ENCODE measurements at places on chromosomes 5 and 9.

DNA sequence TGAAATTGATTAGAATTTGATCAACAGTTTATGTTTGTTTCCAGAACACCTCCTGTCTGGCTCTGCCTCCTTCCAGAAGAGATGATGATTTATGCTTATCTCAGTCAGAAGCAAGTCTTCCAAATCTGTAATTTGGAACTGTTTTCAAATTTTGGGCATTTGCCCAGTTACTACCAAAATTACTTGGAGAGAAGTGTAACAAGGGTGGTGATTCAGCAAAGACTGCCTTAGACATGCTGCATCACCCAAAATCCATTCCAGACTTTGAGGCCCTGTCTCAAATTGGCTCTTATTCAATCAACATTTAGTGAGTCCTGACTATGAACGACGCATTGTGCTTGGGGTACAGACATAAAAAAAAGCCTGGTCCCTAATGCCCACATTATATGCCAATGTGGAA, 89.4 kb downstream of the SH3TC2 start:
- no peak for DNase-seq

DNA sequence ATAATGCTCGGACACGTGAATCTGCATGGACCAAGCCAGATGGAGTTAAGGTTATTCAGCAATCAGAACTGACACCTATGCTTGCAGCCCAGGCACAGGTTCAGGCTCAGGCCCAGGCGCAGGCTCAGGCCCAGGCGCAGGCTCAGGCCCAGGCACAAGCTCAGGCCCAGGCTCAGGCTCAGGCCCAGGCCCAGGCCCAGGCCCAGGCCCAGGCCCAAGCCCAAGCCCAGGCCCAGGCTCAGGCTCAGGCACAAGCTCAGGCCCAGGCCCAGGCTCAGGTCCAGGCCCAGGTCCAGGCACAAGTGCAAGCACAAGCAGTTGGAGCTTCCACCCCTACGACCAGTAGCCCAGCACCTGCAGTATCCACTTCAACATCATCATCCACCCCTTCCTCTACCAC, 11.8 kb downstream of the TCERG1 start:
- DNase-seq = no peak

- DNase-seq = no peak
Observed at GRCh38 chr5:2183154-2184025, 300.7 kb upstream of the IRX4 start.

GRCh38 chr9:14066831-14067230, 247.1 kb downstream of the NFIB start:
- DNase-seq = no peak

DNA sequence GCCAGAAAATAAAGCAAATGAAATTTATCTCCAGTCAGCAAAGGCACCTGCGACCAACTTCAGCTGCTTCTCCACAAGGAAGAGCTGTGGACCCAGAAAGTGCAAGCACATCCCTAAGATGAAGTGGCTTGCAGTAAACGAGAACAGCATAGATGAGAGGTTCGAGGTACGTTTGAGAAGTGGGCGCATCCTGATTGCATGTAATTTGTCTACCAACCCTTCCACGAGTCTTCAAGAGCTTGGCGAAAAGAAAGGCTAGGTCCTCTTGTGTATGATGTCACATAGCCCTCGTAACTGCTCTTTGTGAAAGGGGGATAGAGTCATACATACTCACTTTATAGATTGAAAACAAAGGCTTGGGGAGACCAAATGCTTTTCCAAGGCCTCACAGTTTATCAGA, 6.0 kb upstream of the LCP2 start:
- no peak for DNase-seq

- no peak for DNase-seq
Observed at GRCh38 chr5:62814991-62815390, 236.4 kb downstream of the LRRC70 start.

- peak; percentile 30 for DNase-seq
Observed at GRCh38 chr9:23587433-23587832, 238.6 kb downstream of the ELAVL2 start.

DNA sequence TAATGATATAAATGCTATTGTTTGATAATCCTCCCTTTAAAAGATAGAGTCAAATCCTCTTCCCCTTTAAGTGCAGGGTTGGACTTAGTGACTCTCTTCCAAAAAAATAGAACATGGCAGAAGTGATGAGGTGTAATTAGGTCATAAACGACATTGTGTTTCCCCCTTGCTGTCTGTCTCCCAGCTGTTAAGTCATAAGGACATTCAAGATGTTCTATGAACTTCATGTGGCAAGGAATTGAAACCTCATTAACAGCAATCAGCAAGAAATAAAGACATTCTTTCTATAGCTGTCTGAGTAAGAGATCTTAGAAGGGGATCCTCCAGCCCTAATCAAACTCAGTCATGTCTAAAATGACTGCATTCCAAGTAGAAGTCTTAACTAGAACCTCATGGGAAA, 3.3 kb upstream of the SLC25A46 start:
- no peak for DNase-seq

DNA sequence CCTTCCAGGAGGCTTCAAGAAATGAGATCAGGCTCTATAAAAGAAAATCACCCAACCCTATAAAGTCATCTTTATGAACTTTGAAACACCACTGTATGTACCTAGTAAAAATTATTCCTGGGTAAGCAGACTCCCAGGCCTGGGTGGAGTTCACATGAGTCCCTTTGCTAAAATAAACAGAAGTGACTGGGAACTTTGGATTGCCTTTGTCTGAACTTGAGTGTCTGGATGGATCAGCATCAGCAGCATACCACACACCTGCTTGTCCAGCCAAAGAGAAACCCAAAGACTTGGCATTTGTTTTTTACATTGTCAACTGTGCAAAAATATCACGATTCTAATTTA, 79.6 kb upstream of the CDKN2B start:
- DNase-seq = no peak

DNA sequence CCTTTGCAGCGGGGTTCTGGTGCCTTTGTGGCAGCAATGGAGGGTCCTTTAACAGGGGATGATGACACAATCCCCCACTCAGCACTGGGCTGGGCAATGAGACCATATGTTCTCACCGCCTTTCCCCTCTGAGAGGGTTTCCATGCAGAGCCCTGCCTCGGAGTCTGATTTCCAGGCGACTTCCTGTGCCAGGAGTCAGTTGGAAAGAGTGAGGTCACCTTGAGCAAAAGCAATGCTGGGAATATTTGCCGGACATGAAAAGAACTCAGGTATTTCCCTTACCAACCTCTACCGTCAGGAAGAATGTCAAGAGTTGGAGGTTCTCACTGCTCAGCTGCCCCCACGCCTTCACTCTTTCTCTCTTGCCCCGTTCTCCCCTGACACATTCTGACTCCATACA, 284.2 kb upstream of the IRX1 start:
- DNase-seq = peak; percentile 70

GRCh38 chr9:131771646-131772045, 31.8 kb upstream of the RAPGEF1 start:
- DNase-seq = no peak

DNA sequence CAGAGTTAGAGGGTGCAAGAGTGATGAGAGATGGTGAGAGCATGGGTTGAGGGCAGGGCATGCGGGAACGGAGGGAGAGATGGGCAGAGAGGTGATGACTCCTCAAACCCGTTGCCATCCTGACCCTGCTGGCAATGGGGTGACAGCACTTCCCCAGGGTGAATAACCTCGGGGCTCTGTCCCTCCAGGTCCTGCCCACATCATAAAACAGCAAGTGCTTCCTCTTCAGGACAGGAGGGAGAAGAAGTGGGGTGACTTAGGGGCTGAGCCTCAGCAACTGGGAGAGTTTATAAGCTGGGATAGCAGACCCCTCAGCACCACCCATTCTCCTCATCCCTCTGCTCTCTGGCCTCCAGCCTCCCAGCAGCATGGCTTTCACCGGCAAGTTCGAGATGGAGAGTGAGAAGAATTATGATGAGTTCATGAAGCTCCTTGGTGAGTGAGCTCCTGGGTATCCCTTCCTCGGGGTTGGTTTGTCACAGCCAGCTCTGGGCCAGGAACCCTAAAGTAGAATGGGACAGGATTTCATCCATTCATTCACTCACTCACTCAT, at the start of gene FABP6:
FABP6 (plus strand) TSS at position 317 of the 553 bp plus-strand sequence; CDS start at position 369, 52 bp downstream.
- no peak for DNase-seq

DNA sequence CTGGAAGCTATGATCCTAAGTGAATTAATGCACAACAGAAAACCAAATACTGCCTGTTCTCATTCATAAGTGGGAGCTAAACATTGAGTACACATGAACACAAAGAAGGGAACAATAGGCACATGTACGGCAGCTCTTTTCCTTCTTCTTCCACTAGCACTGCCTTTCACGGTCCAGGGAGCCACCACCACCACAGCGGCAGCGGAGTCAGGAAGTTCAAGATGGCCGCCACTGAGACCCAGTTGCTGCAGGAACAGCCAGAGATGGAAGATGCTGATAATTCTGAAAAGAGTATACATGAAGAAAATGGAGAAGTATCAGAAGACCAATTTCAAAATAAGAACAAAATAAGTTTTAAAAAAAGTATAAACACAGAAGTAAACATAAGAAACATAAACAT, 39.5 kb upstream of the TNFSF15 start:
- no peak for DNase-seq

GRCh38 chr5:30239331-30240022, 954.0 kb upstream of the CDH6 start:
- no peak for DNase-seq

DNA sequence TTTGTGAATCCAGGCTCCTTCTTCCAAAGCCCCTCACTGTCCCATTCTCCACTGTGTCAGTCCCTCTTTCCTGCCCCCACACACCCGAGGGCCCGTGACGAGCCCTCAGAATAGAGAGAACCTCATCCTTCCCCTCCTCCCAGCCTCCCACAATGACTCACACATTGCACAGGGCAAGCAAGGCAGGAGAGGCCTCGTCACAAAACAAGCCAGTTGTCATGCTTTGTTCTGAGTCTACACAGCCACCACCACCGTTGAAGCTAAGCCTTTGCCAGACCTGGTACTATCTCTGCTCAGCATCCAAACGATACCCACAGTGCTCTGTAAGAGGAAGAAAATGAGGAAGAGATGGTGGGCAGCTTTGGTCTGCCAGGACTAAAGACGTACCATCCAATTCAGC, 142.2 kb upstream of the ZNF366 start:
- DNase-seq = no peak

DNA sequence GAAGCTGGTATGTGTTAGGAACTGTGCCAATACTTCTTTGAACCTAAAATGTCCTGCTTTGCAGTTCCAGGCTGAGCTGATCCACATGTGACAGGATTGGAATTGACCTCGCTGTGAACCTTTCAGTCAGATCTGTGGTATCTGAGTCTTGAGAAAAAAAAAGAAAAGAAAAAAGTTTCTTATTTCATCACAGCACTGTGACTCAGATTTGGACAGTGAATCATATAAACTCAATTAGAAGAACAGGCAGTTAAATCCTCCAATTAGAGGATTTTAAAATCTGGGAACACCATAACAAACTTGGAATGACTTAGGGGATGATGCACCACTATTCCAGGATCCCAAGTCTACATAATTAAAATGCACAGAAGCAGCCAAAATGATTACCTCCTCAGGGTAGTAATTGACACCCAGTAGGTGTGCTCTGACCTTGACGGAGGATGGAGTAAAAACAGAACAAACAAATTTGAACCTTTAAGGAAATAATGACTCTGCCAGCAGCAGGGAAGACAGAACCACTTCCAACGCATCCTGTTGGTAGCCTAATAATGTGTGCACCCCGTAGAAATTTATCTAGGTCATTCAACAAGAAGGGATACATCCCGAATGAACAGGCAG, 57.8 kb upstream of the RAI14 start:
- peak; percentile 93 for DNase-seq

DNA sequence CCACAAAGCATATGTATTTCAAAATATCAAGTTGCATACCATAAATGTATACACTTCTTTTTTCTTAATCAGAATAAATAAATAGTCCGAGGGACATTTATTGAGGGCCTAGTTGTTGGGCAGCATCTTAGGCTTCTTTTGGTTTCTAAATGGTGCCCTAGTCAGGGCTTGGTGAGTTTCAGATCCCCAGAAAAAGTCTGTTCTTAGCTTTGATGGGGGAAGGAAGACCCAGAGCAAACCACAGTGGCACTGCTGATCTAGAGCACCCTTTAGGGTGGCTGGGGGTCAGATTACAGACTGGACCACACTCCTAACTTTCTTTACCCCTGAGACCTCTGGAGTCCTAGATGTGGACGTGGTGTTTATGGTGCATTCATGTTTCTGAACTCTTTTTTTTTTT, 97.8 kb downstream of the C9orf152 start:
- no peak for DNase-seq

GRCh38 chr9:131530546-131530919, 530 bp downstream of the UCK1 start:
- DNase-seq = peak; percentile 74

GRCh38 chr5:8598996-8599395, 730.0 kb downstream of the MTRR start:
- no peak for DNase-seq

GRCh38 chr9:110802416-110803035, 133.9 kb downstream of the MUSK start:
- no peak for DNase-seq

DNA sequence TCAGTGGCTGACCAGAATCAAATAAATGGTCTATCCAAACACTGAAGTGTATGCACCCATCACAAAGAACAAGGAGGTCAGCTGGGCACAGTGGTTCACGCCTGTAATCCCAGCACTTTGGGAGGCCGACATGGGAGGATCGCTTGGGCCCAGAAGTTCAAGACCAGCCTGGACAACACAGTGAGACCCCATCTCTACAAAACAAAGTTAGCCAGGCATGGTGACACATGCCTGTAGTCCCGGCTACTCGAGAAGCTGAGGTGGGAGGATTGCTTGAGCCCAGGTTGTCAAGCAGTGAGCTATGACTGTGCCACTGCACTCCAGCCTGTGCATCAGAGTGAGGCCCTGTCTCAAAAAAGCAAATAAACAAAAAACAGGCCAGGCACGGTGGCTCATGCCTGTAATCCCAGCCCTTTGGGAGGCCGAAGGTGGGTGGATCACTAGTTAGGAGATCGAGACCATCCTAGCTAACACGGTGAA, 40.5 kb downstream of the SEMA4D start:
- no peak for DNase-seq

GRCh38 chr9:113668061-113668460, 204.5 kb downstream of the RGS3 start:
- no peak for DNase-seq

- DNase-seq = peak; percentile 95
Observed at GRCh38 chr5:153551537-153552079, 61.1 kb downstream of the GRIA1 start.

- peak; percentile 71 for DNase-seq
Observed at GRCh38 chr5:66307647-66308241, 163.6 kb downstream of the SREK1 start.

DNA sequence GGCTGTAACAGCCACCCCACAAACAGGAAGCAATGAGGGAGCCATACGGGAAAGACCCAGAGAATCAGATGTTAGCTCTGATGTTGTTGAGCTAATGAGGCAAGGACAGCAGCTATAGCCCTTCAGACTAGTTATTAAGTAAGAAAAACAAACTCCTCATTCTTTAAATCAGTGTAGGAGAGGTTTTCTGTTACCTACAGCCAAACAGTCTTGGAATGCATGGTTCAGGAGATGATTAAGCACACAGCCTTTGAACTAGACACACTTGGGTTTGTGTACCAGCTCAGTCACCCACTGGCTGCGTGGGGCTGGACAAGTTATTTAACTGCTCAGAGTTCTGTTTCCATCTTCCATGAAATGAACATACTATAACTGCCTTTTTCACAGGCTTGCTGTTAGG, 68.1 kb downstream of the SPOCK1 start:
- peak; percentile 50 for DNase-seq

- DNase-seq = no peak
Observed at GRCh38 chr9:116480700-116481099, 206.4 kb upstream of the TRIM32 start.

- DNase-seq = peak; percentile 64
Observed at GRCh38 chr9:29211580-29212396, 1638.5 kb upstream of the C9orf72 start.

- DNase-seq = no peak
Observed at GRCh38 chr9:76245518-76245917, 148.7 kb downstream of the RFK start.

GRCh38 chr5:34534523-34535103, 121.5 kb upstream of the RAI14 start:
- DNase-seq = peak; percentile 84

Data from kidney tubule cell (primary cell).